ENCODE measurements at places on chromosomes 11 and 22. TPM values are rescaled to one million over a fixed set of nuclear protein-coding genes. Genes with fewer than 3 reads are reported as not detected.

PATZ1 gene
- 105 TPM for total RNA-seq

OR51B2 gene
- total RNA-seq: not detected

SEPTIN5 gene
- total RNA-seq: 30.2 TPM

LRRC56 gene
- total RNA-seq: 2.1 TPM

SCARF2 gene
- 23.1 TPM for total RNA-seq

GRCh38 chr11:16791191-16791961, 52.9 kb downstream of the C11orf58 start:
- no peaks in the 10 kb centered on the region for H3K36me3 ChIP-seq
- no peak overlapping the region for H3K27ac ChIP-seq
- H3K27me3 ChIP-seq: no peaks in the 10 kb centered on the region
- peaks cover 23% of the 10 kb centered on the region for H3K4me1 ChIP-seq
- no peak overlapping the region for H3K4me3 ChIP-seq

GRCh38 chr11:74392256-74392655, 6.0 kb downstream of the PGM2L1 start:
- no peak overlapping the region for H3K27ac ChIP-seq
- no peak overlapping the region for H3K4me3 ChIP-seq
- peaks cover 6% of the 10 kb centered on the region for H3K4me1 ChIP-seq
- H3K27me3 ChIP-seq: no peaks in the 10 kb centered on the region
- H3K36me3 ChIP-seq: no peaks in the 10 kb centered on the region

DNA sequence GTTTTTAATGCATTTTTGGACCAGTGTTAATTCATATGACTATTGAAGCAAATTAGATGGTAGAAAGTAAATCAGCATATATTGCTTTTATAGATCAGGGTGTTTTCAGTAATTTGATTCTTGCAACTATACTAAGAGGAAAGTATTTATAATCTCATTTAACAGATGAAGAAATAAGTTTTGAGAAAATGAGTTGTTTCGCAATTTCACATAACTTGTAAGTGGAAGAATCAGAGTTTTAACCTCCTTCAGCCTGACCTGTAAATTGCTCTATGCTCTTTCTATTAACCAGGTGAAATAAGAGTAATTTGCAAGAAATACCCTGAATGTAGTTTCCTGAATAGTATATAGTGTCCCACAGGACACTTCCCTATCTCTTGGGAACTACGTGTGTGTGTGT, 1106.8 kb upstream of the RAG2 start:
- no peak overlapping the region for H3K4me3 ChIP-seq
- no peak overlapping the region for H3K27ac ChIP-seq
- DNase-seq: no peak

GRCh38 chr22:43996981-43997265, 27.2 kb upstream of the PARVB start:
- DNase-seq: no peak
- H3K4me1 ChIP-seq: peaks cover 5% of the 10 kb centered on the region

DNA sequence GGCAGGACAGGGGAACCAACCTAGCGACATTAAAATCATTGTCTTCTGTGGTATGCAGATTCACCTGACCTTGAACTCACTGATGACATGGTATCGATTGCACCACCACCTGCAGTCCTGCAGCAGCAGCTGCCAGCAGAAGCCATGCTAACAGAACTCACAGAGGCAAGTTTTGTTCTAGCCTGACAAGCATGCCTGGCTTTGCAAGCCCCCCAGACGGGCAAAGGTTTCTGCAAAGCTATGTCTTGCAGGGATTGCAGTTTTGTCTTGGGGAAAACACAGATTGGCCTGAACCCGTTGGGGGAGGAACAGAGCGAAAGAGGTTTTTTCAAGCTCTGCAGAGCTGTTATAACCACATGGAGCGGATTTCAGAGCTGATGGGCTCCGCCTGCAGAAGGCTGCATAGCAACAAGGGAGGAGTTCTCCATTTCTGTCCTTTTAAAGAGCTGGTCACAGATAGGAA, 221.0 kb downstream of the HIPK3 start:
- peaks cover 8% of the 10 kb centered on the region for H3K27me3 ChIP-seq
- no peak overlapping the region for H3K4me3 ChIP-seq
- H3K4me1 ChIP-seq: peaks cover 5% of the 10 kb centered on the region
- no peak for DNase-seq

GRCh38 chr11:120969993-120970392, 53.9 kb upstream of the TBCEL start:
- no peak overlapping the region for H3K4me3 ChIP-seq
- no peaks in the 10 kb centered on the region for H3K27me3 ChIP-seq
- no peak for DNase-seq
- peaks cover 4% of the 10 kb centered on the region for H3K4me1 ChIP-seq
- no peak overlapping the region for H3K27ac ChIP-seq

DNA sequence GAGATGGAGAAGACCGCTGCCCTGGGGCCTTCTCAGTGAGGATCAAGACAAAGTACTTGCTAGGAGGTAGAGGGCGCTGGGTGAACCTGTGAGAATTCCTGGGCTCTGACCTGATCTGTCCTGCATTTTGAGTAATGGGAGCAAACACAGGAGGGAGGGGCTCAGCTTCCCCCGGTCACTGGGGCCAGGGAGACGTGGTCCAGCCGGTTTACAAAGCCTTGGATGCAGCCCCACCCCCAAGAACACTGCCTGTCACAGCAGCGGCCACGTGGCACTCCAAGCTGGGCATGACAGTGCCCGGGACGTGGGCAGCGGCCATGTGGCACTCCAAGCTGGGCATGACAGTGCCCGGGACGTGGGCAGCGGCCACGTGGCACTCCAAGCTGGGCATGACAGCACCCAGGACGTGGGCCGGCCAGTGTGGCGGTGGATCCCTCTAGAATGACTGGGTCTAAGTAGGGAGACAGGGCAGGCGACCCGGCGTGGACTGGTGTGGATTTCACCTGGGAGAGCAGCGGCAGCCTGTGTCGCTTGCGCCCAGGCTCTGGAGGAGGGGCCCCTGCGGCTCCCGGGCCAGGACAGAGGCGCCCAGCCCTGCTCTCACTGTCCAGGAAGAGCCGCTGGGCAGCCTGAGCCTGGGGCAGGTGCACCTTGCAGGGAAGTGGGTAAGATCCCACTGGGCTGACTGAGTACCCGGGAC, 2.5 kb upstream of the TTLL8 start:
- no peak overlapping the region for H3K27ac ChIP-seq
- H3K27me3 ChIP-seq: peaks cover 16% of the 10 kb centered on the region
- DNase-seq: no peak
- H3K4me3 ChIP-seq: no peak overlapping the region
- no peaks in the 10 kb centered on the region for H3K36me3 ChIP-seq
- H3K4me1 ChIP-seq: peaks cover 14% of the 10 kb centered on the region

DNA sequence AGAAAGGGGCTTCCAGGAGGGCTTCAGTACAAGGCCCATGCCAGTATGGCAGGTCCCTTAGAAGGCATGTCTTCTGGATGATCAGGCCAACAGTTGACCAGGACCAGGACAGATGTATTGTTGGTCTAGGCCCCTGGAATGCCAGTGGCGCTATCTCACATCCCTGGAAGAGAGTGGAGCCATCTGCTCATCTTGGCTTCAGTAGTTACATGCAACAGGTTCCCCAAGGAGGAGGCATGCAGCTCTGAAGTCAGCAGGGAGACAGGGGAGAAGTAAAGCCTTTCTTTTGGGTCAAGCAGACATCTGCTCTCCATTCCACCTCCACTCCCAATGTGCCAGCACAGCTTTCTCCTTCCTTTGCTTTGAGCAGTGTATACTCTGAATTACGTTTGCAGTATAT, 244.1 kb downstream of the KIRREL3 start:
- peaks cover 27% of the 10 kb centered on the region for H3K4me1 ChIP-seq
- no peak for DNase-seq
- no peaks in the 10 kb centered on the region for H3K27me3 ChIP-seq
- no peak overlapping the region for H3K27ac ChIP-seq

DNA sequence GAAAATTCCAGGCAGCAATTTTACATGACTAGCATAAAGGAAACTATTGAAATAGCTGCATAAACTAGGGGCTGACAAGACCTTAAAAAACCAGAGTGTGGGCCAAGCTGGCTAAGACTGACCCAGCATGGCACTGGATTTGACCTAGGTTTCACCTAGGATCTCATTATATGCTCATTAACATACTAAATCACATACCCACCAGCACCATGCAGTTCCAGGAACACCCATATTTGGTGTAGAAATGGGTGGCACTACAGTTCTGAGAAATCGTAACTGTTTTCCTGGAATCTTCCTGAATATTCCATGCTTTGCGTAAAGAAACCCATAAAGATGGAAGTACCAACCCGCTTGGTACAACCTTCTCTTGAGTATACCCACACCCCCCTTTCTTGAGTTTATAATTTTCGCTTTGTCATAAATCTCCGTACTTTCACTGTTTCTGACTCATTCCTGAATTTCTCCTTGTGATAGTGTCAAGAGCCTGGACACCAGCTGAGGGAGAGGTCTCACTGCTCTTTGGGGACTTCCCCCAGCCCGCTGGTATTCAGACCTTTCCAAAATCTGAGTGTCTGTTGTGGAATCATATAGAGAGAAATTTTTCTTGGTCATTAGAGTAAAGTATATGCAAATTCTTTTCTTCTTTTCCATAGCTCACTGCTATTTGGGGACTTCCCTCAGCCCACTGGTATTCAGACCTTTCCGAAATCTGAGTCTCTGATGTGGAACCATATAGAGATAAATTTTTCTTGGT, 55.1 kb downstream of the MTMR3 start:
- H3K36me3 ChIP-seq: peaks cover 15% of the 10 kb centered on the region
- H3K27ac ChIP-seq: no peak overlapping the region

GRCh38 chr11:95345651-95346050, 114.6 kb upstream of the SESN3 start:
- DNase-seq: no peak
- H3K27me3 ChIP-seq: no peaks in the 10 kb centered on the region
- H3K36me3 ChIP-seq: peaks cover 14% of the 10 kb centered on the region

GRCh38 chr11:121426476-121427399, 25.4 kb upstream of the SORL1 start:
- peak; percentile 26 for DNase-seq
- peaks cover 5% of the 10 kb centered on the region for H3K4me1 ChIP-seq
- H3K27me3 ChIP-seq: peaks cover 15% of the 10 kb centered on the region
- peaks cover 2% of the 10 kb centered on the region for H3K36me3 ChIP-seq
- H3K4me3 ChIP-seq: peak overlapping the region; percentile 72
